ENCODE measurements at places on chromosomes 2 and 18. TPM values are rescaled to one million over a fixed set of nuclear protein-coding genes. Genes with fewer than 3 reads are reported as not detected.

PASK gene
- 73.5 TPM for total RNA-seq

DNA sequence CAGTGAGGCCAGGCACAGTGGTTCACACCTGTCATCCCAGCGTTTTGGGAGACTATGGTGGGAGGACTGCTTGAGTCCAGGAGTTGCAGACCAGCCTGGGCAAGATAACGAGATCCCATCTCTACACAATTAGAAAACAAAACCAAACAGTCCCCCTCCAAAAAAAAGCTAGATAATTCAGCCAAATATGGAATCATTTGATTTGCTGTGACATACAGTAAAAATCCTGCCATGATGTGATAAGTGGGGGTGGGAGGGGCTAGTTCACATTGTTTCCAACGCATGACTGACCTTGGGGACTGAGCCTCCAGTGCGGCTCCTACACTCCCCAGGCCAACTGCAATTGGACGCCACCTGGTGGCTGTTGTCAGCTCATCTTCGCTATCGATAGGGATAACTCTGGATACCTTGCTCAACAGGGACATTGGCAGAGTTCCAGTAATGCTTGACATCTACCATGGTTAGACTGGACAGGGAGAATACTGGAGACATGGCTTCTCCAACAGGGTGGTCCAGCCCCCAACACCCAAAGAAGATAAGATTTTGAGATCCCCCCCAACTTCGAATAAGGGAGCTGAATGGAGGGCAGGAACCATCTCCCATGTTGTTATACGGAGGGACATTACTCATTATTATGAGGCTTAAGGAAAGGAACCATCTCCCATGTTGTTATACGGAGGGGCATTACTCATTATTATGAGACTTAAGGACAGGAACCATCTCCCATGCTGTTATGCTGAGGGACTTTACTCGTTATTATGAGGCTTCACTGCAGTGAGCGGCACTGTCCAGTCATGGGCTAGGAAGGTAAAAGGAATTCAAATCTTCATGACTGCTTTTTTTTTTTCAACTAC, 135.9 kb downstream of the TGIF1 start:
- DNase-seq = peak; percentile 93

DNA sequence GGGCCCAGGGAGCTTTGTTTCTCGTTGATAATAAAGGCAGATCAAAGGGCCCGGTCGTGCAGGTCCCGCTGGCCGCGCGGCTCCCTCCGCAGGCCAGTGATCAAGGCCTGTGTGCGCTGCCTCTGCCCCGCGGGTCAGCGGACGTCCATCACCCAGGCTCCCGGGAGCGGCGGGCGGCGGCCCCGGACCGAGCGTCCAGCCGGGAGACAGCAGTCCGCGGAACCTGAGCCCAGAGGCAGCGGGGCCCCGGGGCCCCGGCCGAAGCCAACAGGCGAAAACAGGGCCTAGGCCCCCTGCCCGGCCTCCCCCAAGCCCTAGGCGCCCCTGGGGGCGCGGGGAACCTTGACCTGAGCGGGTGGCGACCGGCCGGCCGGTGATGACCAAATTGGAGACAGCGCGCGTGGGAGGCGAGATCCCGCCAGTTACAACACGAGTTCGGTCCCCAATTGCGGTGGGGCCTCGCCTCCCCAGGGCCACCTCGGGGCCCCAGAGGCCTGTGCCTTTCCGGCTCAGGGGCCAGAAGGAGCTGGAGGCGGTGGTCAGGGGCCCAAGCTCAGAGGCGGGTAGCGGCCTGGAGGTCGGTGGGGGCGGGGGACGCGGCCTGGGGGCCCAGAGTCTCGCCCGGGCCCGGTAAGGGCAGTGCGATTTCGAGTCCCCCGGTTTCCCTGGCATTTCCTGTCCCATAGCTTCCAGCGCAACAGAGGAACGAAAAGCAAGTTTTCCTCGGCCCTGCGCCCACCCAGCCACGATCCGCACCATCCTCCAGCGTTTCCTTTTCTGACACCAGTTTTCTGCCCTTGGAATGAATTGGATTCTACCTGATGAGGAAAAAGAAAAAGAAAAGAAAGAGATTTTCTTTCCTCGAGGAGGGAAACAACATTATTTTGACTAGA, 5.9 kb downstream of the SP9 start:
- no peak for DNase-seq

DNA sequence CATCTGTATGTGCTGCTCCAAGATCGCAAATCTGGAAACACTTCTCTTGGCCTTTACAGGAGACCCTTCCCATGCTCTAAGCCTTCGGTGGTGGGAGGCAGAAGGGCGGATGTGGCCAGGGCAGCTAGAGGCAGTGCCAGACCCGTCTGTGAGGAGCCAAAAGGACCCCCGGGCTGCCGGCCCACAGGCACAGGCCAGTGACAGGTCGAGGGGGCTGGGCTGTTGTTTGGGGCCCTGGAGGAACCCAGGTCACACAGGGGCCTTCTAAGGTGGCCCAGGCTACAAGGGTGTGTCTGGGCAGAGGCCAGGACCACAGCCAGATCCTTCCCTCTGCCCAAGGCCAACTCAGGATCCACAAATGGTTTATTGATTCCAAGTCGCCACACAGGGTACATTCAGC, 49.4 kb downstream of the SLC66A2 start:
- no peak for DNase-seq

GNLY gene
- not detected for total RNA-seq

GRCh38 chr18:55486936-55487335, 101.1 kb downstream of the TCF4 start:
- no peak for DNase-seq

MPV17 gene
- total RNA-seq = 109 TPM

GRCh38 chr2:60882971-60883753, 1.8 kb downstream of the REL start:
- DNase-seq = peak; percentile 80

TUBA3E gene
- not detected for total RNA-seq

Measured in OCI-LY7 (cell line).